ENCODE measurements at places on chromosomes 12 and 14.

GRCh38 chr12:96496944-96497343 is 7.6 kb downstream of the CFAP54 start:
- no peak for DNase-seq

DNA sequence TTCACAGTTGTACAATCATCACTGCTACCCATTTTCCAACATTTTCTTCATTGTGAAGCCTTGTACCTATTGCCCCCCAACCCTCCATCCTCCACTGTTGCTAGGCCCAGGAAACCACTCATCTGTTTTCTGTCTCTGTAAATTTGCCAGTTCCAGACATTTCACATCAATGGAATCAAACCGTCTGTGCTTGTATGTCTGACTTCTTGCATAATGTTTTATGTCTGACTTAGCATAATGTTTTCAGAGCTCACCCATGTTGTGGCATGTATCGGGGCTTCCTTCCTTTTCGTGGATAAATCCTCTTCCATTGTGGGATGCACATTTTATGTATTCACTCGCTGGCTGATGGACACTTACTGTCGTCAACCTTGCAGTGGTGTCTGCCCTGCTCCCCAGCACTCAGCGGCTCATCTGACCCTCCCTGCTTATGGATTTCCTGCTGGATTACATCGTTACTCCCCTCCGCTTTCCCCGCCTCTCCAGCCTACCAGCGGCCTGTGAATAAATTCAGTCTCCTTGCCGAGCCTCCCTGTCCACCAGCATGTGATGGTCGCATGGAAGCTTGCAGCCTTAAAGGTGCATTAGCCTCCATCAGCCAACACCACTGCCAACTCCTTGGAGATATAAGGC is 727.6 kb upstream of the TMEM132C start:
- no peak for DNase-seq

- DNase-seq: no peak
Observed at GRCh38 chr12:3200814-3201233, 123.6 kb downstream of the TSPAN9 start.

DNA sequence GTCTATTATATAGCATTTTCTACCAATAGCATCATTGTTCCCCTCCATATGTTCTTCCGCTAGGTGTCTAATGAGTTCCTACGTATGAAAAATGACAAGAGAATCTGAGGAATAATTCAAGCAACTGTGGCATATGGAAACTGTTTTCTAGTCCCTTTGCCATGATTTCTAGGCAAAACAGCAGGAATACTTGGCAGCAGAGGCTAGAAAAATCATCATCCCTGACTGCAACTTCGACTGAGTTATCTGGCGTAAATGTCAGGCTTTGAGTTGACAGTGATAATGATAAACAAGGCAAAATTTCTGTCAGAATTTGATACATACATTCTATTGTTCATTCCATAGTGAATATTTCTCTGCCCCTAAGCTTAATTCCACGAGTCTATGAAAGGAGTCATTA is 572.8 kb upstream of the USP15 start:
- DNase-seq: no peak

DNA sequence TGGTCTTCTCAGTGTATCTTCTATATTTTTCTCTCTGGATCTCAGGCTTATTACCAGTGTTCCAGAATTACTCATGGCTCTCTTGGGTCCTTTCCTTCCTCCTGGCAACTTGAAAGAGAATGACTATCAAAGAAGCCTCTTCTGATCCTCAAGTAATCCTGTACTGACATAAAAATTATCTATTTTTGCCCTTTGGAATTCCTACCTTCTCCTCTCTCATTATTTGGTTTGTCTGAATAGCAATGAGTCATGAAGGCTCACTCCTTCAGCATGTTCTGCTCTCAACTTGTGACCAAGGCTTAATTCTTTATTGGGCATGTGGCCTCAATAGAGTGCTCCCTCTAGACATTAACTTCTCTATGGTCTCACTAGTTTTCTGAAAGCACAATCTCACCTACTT is 553.6 kb upstream of the ATP2B1 start:
- no peak for DNase-seq

DNA sequence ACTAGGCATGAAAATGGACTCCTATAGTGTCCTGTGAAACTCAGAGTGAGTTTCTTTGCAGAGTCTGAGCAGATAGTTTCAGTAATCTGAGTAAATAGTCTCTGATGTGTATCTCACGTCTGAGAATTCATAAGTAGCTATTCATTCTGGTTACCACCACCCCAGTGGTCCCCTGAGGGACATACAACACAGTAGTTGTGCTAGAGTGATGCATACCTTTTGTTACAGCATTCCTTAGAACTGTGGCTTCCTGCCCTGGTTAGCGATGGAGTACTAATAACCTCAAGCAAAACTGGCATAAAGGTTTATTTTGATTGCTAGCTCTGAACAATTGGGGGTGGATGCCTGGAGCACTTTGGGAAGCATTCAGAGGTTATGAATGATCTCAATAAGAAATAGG is 114.7 kb downstream of the DAAM1 start:
- no peak for DNase-seq

DNA sequence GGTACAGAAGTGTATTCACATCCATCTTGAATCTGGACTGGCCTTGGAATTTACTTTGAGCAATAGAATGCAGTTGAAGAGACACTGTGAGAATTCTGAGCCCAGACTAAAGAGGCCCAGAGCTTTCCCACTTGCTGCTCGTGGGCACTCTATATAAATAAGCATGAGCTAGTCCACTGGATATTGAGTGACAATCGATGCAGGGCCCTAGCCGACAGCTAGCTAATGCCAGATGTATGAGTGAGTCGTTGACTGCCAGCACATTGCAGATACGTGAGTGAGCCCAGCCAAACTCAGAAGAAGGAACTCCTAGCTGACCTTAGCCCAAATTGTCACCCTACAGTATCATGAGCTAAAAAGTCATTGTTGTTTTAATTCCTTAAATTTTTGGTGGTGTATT is 24.9 kb downstream of the NAV3 start:
- DNase-seq: no peak

DNA sequence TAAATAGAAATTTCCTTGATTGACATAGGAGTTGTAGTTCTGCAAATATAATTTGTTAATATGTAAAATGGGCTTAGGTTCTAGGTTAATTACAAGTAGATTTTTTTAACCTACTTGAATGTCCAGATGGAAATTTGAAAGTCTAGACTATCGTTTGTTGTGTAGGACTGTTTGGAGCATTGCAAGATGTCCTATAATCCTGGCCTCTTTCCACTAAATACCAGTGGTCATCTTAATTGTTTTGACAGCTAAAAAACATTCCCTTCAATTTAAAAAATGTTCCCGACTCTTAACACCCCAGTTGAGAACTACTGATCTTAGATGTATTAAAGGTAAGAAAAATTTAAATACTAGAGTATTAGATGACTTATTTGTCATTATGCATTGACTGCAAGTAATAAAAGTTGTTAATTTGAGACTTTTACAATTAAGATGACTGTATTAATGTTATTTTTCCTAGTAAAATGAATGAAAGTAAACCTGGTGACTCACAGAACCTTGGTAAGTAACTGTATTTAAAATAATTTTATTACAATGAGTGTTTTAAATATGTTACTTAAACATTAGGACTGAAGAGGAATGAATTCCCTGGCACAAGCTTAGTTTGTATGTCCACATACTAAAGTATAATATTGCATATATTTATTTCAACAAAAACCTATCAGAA is 21.8 kb downstream of the G2E3 start:
- no peak for DNase-seq

- peak; percentile 5 for DNase-seq
Observed at GRCh38 chr12:31702047-31702446, 26.8 kb downstream of the AMN1 start.

DNA sequence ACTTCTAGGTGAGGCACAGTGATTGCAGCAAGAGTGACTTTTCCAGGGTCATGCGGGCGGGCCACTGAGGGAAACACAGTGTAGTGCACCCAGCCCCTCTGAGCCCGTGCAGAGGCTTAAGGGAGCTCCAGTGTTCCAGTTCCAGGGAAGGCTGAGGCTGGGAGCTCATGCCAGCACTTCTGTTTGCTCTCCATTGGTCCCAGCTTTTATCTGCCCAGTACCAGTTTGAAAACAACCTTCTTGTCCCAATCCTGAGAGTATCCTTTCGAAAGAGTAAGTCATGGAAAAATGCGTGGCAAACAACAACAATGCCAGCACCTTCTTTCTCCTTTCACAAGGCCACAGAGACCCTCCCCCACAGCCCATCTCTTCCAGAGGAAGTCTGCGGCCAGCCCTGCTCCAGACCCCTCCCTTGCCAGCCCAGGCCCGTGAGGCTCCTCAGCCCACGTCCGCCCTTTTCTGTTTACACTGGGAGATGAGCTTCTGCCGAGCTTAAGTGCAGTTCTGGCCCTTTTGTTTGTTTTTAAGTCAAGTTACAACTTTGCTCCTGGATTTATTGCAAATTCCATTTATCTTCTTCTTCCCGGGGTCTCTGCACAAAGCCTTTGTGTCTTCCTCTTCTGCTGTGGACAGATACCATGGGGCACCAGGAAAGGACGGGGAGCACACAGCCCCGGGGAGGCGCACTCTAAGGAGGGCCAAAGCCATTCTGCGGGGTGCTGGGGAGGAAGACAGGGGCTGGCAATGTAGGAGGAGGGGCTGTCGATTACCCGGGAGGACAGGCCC is 185.6 kb downstream of the ZFP36L1 start:
- no peak for DNase-seq

DNA sequence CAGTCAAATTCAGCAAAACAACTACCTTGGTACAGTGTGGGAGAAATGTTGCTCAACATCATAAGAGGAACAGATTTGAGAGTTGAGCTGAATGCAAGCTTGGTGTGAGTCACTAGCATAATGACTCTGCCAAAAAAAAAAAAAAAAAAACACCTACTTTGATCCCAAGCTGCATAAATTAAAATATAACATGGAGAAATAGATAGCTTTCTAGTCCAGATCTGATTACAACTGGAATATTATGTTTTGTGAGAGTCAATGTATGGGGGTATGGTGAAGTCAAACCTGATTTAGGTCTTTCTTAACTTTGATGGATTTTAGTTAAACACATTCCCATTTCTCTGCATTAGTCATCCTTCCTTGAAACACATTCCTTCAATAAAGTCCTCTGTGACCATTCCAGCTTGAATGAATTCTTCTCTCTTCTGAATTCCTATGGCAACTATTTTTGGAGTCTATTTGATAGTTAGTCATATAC is 188.1 kb downstream of the SLC5A8 start:
- DNase-seq: no peak

DNA sequence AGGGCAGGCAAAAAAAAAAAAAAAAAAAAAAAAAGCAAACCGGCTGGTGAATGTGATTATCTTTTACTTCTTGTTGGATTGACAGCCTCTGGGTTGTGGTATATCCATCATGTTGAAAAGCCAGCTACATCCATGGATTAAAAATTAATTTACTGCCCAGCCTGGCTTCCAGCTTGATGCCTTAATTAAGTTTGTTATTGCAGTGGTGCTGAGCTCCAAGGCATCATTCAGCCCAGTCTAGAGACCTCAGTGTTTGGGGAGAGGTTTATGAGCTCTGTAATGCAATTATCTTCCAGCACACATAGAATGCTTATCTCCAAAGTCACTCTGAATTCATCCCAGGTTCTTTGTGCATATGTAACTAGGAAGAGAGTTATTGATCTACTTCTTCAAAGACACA is 114.8 kb downstream of the RIMBP2 start:
- no peak for DNase-seq

- no peak for DNase-seq
Observed at GRCh38 chr14:93989939-93990338, 7.2 kb upstream of the CCDC197 start.

GRCh38 chr12:82279536-82280058 is 78.6 kb downstream of the CCDC59 start:
- DNase-seq: no peak

GRCh38 chr12:121227294-121227693 is 17.4 kb downstream of the P2RX4 start:
- DNase-seq: no peak

DNA sequence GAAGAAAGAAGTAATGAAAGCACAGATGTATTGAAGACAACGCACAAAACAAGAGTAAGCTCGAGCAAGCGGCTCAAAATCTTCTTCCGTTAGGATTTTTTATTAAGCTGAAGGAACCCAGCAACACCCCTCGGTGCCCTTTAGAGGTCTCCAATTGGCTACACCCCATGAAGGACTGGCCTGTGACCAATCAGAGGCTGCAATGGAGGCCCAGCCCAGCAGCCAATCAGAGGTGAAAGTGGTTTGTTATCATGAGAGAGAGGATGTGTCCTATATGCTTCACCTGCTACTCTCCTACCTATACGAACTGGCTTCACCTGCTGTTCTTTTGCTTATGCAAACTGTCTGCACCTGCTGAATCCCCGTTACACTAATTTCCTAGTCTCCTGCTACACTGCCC is 358.8 kb downstream of the C12orf50 start:
- DNase-seq: no peak

GRCh38 chr12:129779033-129779432 is 124.8 kb downstream of the TMEM132D start:
- DNase-seq: no peak

- peak; percentile 4 for DNase-seq
Observed at GRCh38 chr12:59637692-59638070, 41.9 kb downstream of the SLC16A7 start.

DNA sequence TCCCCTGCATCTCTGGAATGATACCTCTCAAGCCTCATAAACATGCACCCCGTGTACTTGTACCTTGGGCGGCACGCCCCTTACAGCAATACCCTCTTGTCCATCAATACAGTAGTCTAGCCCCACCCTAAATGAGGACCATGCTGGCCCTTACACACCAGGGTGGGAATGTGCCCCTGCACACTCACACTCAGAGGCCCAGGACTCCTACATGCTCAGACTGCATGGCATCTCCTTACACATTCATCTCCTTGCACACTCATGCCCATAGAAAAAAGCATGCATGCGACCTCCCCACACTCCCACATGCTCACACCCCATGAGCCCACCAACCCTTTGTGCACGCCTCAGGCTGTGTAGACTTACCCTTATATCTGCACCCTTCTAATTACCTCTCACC is 22.0 kb downstream of the ITGA7 start:
- no peak for DNase-seq

DNA sequence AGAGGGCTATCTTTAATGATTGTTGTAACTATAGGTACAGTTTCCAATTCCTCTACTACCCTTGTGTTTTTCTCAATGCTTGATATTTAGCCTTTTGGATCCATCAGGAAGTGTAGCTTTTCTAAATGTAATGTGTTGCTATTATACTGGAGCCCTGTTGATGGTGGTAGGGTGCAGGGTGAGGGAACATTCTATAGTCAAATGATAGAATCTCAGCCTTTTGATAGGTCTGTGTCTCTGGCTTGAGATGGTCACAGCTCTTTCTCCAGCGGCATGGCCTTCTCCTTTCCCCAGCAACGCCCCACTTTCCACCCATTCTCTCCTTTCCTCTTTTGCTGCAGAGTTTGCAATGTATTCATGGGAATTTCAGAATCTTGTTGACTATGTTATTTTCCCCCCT is 398.6 kb downstream of the RERGL start:
- no peak for DNase-seq

DNA sequence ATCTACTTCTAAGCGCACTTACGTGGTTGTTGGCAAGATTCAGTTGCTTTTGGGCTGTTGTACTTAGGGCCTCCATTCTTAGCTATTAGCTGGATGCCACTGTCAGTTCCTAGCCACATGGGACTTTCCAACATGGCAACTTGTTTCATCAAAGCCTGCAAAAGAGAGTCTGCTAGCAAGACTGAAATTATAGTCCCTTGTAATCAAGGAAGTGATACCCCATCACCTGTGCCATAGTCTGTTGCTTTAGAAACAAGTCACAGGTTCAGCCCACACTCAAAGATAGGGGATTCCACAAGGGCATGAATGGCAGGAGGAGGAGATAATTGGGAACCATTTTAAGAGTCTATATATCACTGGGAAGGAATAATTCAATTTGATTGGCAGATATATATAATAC is 27.1 kb upstream of the SLC17A8 start:
- DNase-seq: no peak

GRCh38 chr12:52359621-52360061 is 7.6 kb downstream of the KRT85 start:
- no peak for DNase-seq

Measured in erythroblast (primary cell).